ENCODE measurements at places on chromosomes 2 and 18.

DNA sequence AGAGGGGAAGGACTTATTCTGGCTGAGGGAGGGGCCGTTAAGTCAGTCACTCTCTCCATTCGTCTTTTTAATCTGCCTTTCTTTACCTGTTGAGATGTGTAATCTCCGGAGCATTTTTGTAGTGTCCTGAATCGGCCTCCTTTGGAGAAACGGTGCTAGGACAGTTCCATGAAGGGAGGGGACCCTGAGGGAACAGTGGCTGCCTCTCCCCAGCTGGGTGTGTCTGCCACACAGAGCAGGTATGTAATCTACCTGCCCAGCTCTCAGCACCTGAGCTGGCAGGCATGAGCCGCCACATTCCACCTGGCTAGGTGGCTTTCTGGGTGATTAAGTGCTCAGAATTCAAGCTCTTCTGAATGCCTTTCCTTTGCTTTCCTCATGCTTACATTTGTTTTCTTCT is 131.2 kb downstream of the WDSUB1 start:
- DNase-seq, result no peak

DNA sequence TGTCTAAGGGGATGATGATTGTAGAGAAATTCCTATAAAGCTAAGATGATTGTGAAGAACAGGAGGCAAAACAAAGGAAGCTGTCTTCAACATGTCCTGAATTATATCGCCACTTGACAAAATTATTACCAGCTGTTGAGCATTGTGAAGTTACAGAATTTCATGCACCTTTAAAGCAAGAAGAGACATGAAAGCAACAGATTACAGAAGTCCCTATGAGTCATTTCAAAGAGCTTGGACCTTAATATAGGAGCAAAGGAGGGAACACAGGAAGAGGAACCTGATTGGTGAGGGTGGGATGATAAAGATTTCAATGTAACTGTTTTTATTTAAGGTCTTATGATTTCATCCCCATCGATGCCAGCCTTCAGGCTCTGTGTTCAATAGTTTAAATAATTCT is 526.9 kb upstream of the HNMT start:
- no peak for DNase-seq

- DNase-seq, result no peak
These were observed 97.0 kb upstream of the SLC35G4 start for GRCh38 chr18:11512096-11513025.

- no peak for DNase-seq
These were observed 62.9 kb downstream of the SETBP1 start for GRCh38 chr18:44743631-44744030.

DNA sequence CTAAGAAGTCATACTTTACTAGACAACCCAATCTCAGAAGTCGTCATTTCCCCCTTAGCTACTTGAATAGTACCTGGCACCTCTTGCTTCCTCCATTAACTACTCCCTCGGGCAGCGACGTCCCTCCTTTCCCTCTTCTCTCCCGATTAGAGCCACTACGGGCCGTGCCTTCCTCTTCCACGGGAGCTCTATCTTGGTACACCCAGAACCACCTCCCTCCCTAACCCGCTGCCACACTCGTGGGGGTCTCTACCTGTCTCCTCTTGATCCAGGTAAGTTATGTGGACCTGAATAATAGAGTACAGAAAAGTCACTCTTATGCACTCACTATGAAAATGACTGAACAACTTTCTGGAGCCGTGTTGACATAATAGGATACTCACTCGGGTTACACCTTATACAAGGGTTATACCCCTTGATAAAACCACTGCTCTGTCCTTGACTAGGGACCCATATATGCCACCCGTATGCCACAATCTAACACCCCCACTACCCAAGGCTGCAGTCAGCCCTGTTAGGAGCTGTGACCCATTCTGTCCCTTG is 595 bp upstream of the HDHD2 start:
- no peak for DNase-seq

GRCh38 chr2:230902180-230902899 is 22.7 kb downstream of the GPR55 start:
- no peak for DNase-seq

DNA sequence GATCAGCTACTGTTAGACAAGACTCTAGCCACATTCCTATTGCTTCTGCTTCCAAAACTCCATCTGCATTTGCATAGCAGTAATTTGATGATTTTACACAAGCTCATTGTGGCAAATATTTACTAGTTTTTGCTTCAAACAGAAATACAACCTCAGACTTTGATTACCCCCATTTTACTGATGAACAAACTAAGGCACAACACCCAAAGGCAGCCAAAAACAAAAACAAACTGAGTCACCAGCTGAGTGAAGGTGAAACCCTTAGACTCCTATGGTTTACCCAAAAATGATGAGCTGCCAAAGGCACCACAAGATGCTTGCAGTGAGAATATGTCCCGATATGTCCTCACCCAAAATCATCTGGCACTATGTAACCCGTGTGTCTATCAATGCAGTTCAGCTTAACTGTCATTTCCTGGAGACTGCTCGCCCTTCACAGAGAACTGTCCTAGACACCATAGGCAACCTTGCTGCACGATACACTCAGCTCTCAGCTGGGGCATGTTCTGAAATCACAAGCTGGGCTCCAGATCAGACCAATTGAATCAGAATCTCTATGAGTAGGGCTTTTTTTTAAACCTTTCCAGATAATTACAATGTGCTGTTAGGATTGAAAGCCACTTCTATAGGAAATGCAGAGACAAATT is 4.1 kb upstream of the EVA1A start:
- no peak for DNase-seq

GRCh38 chr18:63951302-63951705 is 2.2 kb downstream of the HMSD start:
- no peak for DNase-seq

DNA sequence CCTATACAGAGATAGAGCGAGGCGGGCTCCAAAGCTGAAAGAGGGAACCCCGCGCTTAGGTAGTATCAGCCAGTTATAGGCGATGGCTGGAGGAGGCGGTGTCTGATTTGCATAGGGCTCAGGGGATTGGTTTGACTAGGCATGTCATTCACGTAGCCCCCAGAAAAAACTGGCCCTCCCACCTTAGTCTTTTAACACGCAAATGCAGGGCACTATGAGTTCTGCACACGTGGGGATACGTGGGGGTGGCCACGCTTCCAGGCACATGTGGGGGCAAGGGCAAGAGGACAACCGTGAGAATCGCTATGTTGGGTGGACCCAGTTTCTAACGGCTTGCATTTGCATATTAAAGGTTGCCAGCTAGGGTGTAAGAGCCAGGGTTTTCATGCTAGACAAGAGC is 56.7 kb upstream of the MSTN start:
- no peak for DNase-seq

DNA sequence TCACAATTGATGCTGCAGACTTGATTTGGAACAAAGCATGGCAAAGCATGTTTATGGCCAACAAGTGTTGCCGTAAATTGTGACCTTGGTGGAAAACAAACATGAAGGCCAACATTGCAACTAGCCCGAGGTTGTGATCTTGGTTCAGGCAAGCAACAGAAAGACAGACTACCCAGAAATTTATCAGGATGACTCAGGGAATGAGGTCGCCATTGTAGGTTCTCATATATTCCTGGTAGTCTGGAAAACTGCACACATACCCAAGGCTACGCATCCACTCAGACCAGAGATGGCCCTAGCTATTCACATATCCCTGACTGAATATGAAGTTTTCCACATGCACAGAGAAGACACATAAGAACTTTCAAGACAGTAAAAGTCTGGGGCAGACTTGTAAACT is 30.1 kb downstream of the CYP1B1 start:
- DNase-seq, result no peak

DNA sequence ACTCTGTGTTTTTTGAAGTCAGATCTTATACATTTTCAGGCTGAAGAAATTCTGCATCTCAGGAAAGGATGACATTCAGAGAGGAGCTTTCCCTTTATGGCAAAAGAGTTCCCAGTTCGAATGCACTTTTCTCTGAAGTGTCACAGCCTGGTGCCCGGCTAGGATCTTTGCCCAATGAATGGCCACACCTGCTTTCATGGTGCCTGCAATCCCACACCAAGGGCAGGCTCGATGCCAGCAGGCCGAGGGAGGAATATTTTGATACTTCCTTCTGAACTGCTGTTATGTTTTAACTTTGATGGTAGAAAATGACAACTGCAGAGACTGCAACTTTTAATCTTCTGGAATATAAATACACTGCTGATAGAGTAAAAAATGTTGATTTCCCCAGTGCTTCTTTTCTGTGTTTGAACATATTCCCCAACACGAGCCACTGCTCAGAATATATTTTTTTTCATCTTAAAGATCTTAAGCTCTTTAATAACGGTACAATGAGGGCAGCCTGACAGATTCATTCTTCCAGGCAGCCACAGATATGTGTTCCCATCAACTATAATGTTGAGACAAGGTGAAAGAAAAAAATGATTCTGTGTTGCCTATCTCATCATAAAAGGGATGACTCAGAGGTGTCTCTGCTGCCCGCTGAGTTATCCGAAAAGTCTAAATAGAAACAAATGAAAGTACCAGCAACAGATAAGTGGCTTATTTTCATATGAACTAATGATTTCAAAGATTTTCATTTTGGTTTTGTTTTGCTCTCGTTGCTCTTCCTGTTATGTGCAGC is 848.5 kb downstream of the DCDC2C start:
- DNase-seq, result no peak

- no peak for DNase-seq
These were observed 279.9 kb upstream of the CELF4 start for GRCh38 chr18:37845498-37845897.

DNA sequence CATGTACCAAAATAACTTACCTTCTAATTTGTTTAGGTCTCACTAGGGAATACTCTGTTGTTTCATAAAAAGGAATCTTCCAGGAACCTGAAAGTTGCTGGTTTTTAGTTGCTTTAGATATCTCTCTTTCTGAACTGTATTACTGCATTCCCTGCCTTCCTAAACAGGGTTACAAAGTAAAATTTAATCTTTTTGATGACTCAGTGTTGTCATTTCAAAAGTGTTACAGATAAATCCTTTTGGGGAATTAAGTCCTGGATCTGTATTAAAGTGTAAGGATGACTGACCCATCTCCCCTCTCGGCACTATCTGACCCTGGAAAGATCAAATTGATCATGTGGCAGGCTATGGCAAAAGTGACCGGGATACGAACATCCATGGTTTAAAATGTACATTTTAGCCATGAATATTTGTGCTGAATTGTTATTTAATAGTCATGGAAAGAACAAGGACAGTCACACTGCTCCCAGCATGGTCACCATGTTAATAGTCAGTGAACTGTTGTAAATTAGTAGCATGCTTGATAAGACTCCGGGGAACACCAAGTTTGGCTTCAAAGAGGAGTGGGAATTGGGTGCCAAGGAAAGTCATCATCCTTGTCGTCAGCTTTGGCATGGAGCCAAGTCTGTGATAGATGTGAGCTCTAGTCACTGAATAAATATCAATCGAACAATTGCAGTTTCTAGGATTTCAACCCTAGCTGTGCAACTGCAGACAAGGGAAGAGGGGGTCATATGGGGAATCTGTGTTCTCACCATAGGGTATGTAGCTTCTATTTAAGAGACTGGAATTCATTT is 4.2 kb downstream of the PLEKHA3 start:
- DNase-seq, result no peak

GRCh38 chr2:71456617-71457016 is 3.3 kb downstream of the DYSF start:
- DNase-seq, result no peak

- DNase-seq, result no peak
These were observed 158.8 kb upstream of the KYNU start for GRCh38 chr2:142718576-142719155.

GRCh38 chr18:22499421-22499820 is 81.7 kb upstream of the CTAGE1 start:
- no peak for DNase-seq

- DNase-seq, result no peak
These were observed 202.0 kb upstream of the SLC14A2 start for GRCh38 chr18:45413180-45413836.

DNA sequence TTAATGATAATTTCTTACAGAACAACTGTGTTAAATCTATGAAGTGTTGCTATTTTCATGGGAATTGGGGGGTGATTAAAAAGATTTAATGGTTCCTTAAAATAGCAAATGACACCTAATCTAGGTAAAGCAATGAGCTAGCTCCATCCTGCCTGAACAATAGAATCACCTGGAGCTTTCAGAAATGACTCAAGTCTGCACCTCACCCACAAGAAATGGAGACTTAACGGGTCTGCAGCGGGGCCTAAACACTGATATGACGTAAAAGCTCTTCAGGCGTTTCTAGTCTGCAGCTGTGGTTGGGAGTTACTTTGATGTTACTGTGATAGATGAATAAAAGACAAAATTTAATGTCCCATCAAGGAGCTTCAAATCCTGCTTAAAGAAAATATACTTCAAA is 328.2 kb downstream of the RND3 start:
- DNase-seq, result no peak

DNA sequence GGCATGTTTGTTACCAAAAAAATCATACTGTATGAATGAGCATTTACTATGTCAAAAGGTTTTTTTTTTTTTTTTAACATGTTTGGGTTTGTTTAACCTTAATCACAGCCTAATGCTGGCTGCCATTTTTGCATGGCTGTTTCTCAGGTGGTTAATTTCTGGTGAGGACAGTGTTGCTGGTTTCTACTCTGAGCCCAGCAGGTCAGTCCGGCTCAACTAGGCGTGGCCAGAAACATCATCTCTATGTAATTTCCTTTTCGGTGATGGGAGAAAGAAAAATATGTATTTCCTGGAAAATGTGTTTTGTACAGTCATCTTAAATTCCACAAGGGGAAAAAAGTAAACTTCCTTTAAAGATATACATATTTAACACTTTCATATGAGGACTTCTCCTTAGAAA is 24.9 kb upstream of the BZW1 start:
- DNase-seq, result no peak

Measured in NCI-H187 treated with DMSO at 0.1 percent for 48 hours (cell line).